ENCODE measurements at places on chromosomes 4 and X.

GRCh38 chr4:147987252-147987651 is 255.4 kb downstream of the ARHGAP10 start:
- DNase-seq = no peak

DNA sequence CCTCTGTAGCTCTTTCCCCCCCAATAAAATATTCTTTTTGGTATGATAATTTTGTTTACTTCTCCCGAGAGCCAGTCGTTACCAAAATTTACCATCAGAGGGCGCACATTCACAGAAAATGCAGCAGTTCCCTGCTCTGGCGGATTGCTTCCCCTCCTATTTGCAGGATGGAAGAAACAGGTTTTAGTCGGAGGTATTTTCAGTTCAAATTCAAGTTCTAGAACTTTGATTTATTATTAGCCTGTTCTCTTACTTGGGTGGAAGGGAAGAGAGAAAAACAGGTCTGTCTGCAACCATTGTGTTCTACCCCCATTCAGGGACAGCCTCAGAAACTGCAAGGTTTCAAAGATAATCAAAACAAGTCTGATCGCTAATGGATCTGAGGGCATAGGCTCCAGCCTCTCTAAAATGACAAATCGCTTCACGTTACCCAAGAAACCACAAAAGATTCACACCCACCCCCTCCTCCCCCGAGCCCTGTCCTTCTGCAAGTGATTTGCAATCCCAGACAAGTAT is 263.8 kb upstream of the RPS6KA3 start:
- peak; percentile 52 for DNase-seq

DNA sequence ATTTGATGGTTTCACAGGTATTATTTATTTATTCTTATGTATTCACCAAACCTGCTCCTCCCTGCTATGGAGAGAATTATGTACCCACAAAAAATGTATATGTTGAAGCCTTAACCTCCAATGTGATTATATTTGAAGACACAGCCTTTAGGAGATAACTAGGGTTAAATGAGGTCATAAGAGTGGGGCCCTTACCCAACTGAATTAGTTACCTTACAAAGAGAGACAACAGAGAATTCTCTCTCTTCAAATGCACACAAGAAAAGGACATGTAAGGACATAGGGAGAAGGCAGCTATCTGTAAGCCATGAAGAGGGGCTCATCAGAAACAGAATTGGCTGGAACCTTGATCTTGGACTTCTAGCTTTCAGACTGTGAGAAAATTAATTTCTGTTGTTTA is 44.0 kb downstream of the ZGRF1 start:
- no peak for DNase-seq

GRCh38 chrX:111447298-111447697 is 35.3 kb upstream of the DCX start:
- no peak for DNase-seq

- DNase-seq = no peak
These were observed 1.6 kb upstream of the GRIPAP1 start for GRCh38 chrX:49003696-49004095.

DNA sequence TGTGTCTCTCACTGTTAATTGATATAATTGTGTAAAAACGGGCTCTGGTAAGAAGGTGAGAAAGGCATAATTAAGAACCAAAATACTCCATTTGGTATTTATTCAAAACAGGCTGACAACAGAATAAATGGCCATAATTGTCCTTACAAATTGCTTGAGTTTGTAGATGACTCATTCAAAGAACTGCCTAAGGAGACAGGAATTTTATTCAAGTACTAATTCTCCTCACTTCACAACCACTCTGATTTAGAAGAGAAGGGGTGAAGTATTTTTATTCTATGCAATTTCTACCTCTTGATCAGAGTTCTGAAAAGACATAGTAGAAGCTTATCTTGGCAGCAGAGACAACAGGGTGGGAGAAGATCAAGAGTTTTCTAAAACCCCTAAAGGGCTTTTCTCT is 43.1 kb downstream of the ATP11C start:
- no peak for DNase-seq

DNA sequence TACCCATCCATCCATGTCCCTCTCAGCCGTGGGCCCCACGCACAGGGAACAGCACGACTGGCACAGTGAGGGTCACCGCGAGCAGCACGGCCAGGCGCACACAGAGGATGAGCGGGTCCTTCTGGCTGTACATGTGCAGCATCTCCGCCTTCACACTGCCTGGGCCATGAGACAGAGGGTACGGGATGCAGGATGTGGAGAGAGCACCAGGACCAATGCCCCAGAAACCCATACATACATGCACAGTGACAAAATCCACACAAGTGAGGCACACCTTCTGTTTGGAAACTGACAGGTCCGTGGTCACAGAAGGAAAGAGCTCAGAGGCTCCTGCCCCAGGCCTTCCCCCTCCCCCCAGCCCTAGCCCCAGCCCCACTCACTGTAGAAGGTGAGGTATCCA is 9.5 kb downstream of the SLC38A5 start:
- DNase-seq = no peak

- DNase-seq = no peak
These were observed 81.6 kb upstream of the TBC1D9 start for GRCh38 chr4:140837736-140838135.

DNA sequence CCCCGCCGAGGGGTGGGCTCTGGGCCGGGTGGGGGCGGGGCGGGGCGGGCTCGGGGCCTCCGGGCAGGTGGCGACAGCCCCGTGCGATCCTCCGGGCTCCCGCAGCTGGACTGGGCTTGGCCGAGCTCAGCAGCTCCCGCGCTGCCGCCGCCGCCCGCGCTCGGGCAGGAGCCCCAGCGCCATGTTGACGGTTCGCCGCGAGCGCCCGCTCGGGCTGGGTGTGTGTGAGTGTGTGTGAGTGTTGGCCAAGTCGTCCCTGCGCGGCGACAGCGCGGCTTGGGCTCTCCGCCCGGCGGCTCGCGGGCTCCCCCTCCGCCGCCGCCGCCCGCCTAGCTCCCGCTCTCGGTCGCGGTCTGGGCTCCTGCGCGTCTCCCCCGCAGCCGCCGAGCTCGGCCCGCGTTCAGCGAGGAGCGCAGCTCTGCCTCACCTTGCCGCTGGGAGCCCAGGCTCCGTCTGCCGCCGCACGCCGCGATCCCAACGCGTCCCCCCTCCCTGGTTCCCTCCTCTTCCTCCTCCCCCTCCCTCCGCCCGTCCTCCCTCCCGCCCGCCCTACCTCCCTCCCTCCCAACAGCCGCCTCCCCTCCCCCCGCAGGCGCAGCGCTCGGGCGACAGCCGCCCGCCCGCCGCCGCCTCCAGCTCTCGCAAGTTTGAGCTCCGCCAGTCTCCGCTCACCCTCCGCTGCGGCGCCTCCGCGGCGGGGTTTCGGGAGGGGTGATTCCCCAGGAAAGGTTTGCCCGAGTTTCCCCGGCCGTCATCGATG is at the start of gene BCOR:
BCOR (minus strand) TSS at position 455 of the 760 bp plus-strand sequence. CDS start 20,029 bp downstream, outside the sequence.
- no peak for DNase-seq

DNA sequence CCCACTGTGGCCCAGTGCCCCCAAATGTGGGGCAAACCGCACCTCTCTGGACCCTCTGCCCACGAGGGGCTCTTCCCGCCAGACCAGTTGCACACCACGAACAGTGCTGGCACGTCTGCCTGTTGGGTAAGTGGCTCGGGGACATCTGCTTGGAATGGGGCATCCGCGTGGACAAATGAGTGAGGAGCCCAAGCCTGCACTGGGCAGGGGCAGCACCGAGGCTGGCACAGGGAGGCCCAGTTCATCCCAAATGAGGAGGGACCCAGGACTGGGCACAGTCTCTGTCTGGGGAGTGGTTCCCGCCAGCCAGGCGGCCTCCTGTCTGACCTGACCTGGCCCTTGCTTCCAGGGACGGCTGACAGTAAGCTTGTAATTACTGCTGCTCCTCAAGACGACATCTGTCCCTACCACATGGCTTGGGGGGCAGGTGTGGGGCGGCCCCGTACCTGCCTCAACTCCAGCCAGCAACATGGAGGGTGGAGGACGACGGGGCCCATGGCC is 3.2 kb downstream of the SPON2 start:
- DNase-seq = no peak

DNA sequence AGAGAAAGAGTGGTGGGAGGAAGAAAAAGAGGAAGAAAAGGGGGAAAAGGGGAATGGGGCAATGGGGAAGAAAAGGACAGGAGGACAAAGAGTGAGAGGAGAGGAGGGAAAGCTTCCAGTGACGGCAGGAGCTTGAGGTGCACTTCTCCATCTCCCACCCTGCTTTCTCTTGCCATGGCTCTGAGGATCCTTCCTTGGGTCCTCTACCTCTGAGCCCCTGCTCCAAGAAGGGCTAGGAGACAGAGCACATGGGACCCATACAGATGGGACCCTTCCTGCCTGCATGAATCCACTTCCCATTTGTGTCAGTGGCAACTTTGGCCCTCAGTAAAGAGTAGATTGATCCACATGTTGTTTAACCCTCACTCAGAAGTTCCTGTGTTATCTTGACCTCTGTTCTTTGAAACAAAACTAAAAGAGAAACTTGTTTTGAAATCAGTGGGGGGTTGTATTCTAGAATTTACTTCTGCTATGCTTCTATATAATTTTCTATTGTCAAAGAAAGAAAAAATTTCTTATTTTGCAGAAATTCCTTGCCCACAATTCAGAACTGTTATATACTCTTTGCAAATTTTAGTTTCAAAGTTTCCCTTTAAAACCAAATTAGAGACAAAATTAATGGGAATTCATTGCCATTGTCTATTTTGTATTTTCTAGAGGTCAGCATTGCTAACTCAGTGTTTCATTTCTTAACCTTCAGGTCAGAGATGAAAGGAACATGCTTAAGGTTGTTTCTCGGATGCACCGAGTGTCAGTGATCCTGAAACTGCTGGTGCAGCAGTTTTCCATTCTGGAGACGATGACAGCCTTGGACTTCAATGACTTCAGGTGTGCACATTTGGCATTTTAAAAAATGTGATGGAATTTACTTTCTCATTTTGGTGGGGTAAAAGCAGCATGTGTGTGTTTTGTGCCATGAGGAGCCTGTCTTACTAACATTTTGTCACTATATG is 5.0 kb downstream of the TDO2 start:
- DNase-seq = no peak

DNA sequence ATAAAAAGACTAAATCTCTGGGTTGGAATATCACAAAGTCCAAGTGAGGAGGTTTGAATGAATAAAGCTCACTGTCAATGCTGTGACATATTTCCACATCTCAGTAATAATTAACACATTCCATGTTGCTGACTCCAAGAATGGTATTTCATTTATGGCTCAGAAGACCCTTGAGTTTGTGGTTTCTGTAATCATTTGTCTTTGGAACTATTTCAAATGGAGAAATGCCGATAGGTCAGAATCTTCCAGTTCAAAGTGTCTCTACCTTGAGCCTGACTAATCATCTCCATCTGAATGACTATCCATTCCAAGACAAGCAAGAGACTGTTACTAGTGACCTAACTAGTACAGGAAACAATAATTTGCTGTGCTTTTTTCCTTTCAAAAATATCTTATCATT is 24.2 kb upstream of the SLC2A9 start:
- no peak for DNase-seq

GRCh38 chr4:103002551-103002950 is 17.0 kb downstream of the SLC9B1 start:
- DNase-seq = no peak

DNA sequence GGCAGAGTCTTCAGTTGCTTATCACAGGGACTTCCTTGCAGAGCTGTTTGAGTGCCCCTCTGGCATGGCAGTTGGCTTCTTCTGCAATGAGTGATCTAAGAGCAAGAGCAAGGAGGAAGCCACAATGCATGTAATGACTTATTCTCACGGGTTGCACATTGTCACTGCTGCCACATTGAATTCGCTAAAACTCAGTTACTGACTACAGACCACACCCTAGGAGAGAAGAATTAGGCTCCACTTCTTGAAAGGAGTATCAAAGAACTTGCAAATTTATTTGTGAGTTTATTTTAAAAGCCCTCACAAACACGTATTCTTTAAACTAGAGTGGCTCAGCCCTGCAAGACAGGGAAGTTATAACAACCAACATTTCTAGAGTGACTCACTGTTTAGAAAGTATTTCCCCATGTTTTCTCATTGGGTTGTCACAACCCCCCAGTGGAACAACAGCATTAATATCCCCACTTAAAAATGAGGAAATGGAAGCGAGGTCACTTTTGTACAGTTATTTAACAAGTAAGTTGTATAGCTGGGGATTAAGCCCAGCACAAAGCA is 32.4 kb upstream of the RBPJ start:
- no peak for DNase-seq

DNA sequence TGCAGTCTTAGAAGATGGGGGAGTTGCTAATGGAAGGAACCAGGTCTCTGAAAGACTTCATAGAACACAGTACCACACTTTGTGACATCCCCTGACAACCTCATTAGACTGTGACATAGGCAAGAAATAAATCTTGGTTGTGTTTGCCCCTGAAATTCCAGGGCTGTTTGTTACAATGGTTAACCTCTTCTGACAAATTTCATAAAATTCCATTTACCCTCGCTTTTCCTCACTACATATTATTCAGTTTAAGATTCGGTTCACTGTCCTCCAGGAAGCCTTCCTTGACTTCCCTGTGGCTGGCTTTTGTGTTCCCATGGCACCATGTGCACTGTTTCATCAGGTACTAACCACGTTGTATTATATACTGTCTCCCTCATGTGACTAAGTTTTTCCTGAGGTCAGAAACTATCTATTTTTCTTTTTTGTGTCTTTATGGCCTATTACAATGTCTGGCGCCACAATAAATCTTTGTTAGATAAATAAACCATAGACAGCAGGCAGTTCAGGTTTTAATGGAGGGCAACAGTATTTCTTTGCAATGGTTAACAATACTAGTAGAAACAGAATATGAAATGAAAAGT is 54.2 kb downstream of the ATXN3L start:
- no peak for DNase-seq

GRCh38 chr4:52833941-52834525 is 28.1 kb upstream of the RASL11B start:
- DNase-seq = no peak

DNA sequence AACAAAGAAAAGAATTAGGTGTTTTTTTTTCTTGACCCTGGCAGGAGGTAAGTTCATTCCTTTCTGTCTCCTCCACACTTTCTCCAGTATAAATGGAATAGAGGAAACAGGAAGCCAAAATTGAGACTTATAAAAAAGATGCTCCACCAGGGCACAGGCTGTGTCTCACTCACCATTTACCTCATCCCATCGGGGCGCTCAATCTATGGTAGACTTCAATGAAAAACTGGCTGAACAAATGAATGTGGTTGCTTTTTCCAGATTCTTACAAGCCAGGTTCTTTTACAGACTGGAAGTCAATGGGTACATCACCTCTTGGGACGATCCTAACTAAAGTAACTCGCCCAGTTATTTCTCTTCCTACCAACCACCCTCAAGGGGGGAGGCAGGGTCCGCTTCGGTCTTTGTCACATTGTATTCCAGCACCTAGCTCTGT is 685 bp downstream of the COMMD8 start:
- DNase-seq = no peak

DNA sequence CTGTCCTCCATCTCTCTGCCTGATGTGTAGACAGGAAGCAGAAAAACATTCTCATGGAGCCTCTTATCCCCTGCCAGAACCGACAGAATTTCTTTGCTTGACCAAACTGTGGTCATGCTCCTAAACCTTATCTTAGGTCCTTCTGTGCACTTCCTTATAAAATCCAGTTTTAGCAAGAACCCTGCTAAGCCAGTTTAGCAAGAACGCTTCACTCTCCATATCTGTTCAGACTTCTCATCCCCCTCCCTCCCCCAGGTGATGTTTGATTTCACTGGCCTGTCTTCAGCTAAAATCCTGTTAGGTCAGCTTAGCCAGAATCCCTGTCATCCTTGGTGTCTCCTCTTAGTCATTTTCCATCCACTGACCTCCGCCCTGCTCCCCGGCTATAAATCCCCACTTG is 1130.9 kb upstream of the PRKX start:
- no peak for DNase-seq

- no peak for DNase-seq
These were observed 87.9 kb downstream of the STK32B start for GRCh38 chr4:5139141-5139540.

GRCh38 chrX:12241026-12241425 is 102.8 kb downstream of the FRMPD4 start:
- no peak for DNase-seq

GRCh38 chrX:111560801-111561200 is 49.4 kb downstream of the SERTM2 start:
- DNase-seq = no peak
